ENCODE measurements at places on chromosomes 4 and X.
A peak's percentile ranks its signal among the peaks of the same experiment; 100 is the strongest.

DNA sequence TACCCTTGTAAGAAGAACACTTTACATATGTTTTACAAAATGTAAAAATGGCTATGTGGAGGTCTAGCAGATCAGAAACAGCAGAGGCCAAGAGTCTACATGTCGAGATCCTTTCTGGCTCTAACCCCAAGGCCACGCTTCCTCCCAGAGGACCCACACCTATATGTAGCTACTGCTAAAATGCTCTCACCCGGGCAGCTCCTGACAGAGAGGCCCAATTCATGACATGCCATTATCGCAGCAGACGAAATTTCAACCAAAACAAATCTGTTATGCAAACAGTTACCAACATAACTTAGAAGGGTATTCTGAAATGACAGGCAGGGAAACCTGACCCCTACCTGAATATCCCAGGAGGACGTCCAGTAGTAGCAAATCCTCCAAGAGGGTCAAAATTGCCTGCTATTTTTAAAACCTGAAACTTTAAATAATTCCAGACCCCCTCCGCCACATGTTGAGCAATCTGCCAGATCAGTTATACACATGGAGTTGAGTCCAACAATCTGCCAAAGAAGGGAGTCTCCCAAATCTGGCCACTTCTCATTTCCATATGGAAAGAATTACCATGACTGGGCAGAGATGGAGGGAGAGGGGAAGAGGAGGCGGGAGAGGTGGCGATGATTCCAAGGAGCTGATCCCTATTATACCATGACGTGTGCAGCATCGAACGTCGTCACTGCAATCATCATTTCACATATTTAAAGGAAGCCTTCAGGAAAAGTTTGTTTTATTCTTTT is 192.9 kb upstream of the TBL1X start:
- DNase-seq = no peak

GRCh38 chr4:15683143-15683495 is 1.5 kb downstream of the FAM200B start:
- DNase-seq = no peak

DNA sequence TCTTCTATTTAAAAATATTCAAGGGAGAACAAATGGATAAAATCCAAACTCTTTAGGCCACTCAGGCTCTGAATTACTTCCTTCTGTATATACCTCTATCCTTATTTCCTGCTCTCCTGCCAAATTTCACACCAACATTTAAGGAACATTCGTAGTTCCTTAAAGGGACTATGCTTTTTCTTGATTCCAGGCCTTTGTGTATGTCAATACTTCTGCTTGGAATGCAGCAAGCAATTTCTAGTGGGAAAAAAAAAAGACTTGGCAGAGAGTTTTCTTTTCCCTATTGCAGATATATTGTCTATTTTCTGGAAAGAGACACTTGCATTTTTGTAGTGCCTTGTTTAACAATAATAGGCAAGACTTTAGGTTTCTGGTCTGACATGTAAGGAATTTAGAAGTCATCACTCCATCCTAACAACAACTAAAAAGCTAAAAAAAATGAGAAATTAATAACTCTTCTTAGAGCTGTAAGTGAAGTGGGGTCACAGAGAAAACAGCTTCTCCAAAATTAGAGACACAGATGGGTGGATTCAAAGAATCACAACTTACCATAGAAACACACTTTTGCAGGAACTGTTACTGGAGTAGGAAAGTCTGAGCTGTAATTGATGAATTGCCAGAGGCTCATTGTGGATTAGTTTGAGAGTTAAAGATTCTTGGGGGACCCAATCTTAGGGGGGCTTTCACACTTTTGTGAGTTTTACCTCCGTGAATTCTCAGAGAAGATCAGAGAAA is 2.1 kb upstream of the ADH5 start:
- no peak for DNase-seq

DNA sequence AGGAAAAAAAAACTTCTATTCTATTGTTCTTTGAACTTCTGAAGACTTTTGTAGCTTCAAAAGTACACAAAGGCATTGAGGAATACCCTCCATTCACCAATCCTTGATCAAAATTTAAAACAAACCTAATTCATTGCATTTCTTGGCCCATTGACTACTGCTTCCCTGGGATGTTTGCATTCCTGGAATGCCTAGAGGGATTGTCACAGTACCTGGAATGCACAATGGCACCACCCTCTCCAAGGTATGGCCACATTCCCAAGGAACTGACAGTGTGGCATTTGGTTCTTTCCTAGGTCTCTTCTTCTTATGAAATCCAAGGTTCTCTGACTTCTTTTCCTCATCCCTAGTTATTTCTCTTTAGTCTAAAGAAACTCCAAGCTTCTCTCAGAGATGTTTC is 600.7 kb downstream of the CCSER1 start:
- DNase-seq = no peak

GRCh38 chrX:71533516-71533850 is 579 bp downstream of the OGT start:
- no peak for DNase-seq

GRCh38 chr4:100095729-100096595 is 94.3 kb downstream of the DDIT4L start:
- peak; percentile 14 for DNase-seq

- DNase-seq = no peak
These were observed 257.2 kb downstream of the FBXW7 start for GRCh38 chr4:152278505-152279233.

DNA sequence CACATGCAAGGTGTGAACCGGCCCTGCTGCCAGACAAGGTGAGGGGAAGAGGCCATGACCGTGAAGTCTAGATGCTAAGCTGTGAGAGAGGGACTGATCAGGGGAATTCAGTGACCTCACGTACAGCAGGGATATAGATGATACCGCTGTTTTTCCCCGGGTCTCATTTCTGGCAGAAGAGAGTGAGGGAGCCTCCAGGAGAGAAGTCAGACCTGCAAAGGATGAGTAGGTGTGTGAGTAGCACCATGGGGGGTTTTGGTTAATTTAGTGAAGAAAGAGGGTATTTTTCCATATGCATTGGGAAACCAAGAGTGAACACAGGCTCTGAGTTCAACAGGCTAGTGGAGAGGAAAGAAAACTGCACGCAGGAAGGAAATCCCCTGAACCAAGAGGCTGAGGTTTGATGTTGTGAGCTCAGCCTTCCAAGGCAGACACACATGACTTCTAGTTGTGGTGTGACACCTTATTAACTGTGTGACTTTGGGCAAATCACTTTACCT is 127.6 kb upstream of the GATB start:
- DNase-seq = no peak

- DNase-seq = no peak
These were observed 246.9 kb upstream of the HDX start for GRCh38 chrX:84748965-84749656.

DNA sequence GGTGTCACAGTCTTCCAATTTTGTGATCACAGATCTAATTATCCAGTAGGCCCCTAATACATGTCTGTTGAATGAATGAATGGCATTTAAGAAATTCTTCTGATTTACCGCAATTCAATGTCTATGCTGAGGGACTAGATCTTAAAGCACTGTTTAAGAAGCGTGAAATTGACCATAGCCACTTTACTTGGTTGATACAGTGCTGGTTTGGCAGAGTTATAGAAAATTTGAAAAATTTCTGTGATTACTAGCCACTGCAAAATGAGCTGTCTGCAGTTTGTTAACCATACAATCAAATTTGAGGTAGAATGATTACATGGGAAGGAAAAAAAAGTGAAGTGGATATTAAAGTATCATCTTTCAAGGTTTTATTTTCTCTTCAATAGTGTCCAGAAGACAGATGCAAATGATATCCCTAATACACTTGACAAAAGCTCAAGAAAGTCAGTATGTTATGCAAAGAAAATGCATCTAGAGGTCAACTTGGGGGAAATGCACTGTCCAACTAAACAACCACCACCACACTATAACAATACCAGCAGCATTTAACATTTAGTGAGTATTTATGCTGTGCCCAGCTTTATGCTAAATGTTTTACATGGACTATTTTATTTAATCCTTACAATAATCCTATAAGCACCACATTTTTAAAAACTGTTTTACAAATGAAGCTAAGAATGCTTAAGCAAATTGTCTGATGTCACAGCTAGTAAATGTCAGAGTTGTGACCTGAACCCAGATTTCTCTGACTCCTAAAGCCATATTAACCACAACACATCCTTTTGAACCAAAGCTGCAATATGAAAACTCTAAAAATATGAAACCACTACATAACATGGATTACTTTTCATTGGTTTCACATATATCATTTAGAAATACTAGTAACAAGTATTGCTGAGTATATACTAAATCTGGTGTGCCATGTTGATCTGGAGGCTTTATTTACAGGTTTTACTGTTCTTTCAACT is 217.9 kb upstream of the MAB21L2 start:
- no peak for DNase-seq

GRCh38 chr4:78244705-78245485 is 187.8 kb downstream of the FRAS1 start:
- no peak for DNase-seq

GRCh38 chr4:77433418-77433733 is 172.2 kb upstream of the CXCL13 start:
- DNase-seq = no peak

DNA sequence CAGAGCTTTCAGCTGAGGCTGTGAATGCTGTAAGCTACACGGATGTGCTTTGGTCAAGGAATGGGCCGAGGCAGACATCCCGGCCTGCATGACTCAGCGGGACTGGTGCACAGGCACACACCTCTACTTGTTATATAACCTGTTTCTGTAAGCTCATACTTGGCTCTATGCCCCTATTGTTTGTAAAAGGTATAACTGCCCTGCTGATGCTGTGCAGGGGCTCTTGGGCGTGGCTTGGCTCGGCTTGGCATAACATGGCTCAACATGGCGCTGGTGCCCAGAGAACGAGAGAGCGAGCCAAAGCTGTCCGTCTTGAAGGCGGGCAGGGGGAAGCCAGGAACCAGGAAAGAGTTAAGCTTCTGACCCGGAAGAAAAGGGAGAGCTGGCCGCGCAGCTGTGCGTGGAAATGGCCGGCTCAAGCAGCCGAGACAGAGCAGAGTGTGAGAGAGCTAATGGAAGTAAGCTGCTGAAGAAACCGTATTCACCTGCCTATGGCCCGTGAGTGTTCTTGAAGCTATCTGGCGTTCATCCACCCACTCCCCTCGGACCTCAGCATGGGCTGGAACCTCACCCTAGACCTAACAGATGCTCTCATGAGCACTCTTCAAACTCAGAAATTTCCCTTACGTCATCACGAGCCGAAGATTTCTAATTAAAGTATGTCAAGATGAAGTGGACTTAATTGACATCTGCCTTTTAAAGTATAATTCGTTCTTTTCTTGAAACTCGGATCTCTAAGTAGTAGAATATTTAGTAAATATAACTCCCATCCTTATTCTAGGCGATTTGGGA is 286.3 kb upstream of the AGA start:
- no peak for DNase-seq

DNA sequence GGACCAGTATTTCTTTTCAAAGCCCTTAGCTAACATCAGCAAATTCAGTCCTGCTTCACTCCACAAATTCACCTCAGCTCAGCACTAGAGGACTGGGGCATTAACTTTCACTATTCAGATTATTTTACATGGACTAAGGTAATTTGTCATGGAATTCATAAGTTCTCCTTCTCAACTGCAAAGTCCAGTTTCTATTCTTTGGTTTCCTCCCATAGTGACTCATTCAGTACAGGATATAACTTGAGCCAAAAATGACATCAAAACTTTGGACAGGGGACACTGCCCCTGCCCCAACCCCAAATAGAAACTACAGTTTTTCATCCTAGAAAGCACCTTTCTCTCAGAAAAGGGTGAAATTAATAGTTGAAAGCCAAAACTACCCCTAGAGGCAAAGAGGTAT is 52.7 kb downstream of the COX7B2 start:
- DNase-seq = no peak

DNA sequence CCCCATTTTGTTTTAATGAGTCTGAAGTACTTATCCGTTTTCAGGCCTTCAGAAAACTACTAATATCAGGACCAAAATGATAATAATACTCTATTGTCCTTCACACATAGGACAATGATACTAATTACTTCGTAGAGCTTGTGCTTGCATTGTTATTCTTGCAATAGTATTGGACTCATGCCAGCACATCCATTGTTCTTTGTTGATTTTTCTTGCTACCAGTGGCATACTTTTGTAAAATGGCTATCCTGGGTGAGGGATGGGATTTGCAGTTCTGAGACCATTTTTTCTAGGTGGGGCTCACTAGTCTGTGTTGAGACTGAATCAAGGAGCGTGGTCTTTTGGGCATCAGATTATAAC is 195.3 kb downstream of the MAML3 start:
- DNase-seq = no peak

DNA sequence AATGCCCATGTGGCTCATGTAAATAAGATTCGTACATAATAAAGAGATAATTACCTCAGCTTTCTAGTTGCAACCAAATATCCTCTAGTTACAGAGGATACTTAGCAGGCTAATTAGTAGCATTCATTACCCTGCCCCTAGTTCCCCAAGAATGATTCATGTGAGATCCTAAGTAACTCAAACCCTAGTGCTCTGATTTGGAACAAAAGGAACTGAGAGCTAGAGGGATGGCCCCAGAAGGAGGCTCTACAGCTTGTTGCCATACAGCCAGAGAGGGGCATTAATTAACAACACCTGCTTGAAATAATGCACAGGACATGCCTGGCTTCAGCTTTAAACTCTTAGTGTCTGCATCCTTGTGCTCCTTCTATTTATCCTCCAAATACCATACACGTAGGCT is 32.6 kb upstream of the CBR4 start:
- no peak for DNase-seq

GRCh38 chr4:47278631-47279030 is 184.9 kb downstream of the COMMD8 start:
- DNase-seq = no peak

DNA sequence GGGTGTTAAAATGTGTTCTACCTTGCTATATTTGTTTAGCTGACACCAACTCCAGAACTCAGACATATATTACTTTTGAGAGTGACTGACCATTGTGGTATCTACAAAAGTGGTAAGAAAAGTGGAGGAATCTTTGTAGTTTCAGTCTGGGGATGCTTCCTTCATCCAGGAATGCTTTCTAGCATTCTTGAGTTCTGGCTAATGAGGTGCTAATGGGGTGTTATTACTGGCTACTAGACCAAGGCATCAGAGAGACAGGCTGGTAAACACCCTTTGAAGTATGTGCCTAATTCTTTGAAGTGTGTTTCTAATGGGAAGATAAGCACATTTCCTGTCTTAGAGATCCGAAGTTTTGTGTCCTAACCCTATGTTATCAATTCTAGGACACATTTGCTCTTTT is 310.4 kb downstream of the SPRY1 start:
- DNase-seq = no peak

- DNase-seq = no peak
These were observed 268.1 kb downstream of the DKK2 start for GRCh38 chr4:106767991-106768390.

- no peak for DNase-seq
These were observed 108.0 kb downstream of the ZNF330 start for GRCh38 chr4:141328560-141329173.

GRCh38 chr4:182913621-182914020 is 3.6 kb downstream of the DCTD start:
- no peak for DNase-seq

DNA sequence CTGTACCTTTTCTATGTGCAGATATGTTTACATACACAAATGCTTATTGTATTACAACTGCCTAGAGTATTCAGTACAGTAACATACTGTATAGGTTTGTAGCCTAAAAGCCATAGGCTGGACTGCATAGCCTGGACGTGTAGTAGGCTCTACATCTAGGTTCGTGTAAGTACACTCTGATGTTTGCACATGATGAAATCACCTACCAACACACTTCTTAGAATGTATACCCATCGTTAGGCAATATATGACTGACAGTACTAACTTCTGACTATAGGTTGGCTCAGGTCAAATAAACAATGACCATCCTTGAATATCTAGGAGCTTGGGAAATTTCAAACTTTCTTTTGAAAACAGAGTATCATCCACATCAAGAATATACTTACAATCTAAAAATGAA is 139.0 kb downstream of the CORIN start:
- DNase-seq = no peak

Data from stimulated activated CD8-positive, alpha-beta memory T cell treated with anti-CD3 and anti-CD28 coated beads, Interleukin-4, amount 100 ng/mL, for 1 hour (primary cell).